NCI-H2029 treated with DMSO at 0.1 percent for 48 hours (cell line): ENCODE measurements at places on chromosomes 3 and 15.

- no peak for DNase-seq
Observed at GRCh38 chr15:83734487-83734886, 80.6 kb downstream of the ADAMTSL3 start.

DNA sequence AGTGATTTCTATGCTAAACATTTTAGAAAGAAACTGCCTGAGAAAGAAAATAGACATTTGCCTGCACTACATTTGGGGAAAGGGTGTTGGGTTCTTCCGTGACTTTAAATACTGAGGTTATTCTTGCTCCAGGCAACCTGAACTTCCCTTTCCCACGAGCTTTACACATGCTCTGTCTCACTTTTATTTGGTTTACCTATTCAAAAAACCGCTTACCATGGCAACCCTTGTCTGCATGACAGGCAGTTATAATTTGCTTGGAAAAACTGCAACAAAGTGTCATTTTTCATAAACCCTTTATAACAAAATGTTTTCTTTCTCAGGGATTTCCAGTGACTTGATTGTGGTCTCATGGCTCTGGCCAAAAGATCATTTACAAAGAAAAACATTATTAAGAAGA is 416.3 kb upstream of the MEIS2 start:
- no peak for DNase-seq

GRCh38 chr3:127053450-127053849 is 70.5 kb downstream of the PLXNA1 start:
- DNase-seq, result no peak

DNA sequence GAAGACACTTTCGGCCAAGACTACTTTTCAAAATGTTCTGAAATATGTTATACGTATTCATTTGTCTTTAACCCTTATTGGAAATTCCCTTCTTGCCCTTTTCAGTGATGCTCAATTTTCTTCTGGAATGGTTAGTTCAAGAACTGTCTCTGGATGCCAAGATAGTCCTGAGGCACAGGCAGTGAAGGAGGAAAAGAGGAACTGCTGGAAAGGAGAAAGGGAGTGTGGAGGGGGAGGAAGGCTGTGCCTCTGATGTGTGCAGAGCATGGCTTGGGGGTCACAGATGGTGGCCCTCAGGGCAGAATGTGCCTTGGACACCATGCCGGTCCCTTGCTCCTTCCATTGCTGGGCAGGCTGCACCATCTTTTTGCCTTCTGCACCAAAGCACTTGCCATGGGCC is 73.7 kb downstream of the CEP63 start:
- no peak for DNase-seq

DNA sequence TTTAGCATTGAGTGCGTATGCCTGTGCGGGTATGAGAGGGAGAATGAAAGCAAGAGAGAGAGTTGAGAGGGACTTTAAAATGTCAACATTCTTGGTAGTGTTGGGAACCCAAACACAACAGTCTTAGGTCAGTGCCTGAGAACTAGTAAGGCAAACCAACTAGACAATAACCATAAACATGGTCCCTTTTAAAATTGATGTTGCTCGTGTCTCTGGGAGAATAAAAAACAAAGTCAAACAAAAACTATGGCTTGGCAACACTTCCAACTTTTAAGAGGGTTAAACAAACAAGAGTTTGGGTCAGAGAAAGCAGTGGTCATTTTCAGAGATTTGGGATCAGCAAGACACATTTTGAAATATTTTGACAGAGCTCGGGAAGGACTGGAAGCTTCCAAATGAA is 146.7 kb upstream of the THBS1 start:
- no peak for DNase-seq

DNA sequence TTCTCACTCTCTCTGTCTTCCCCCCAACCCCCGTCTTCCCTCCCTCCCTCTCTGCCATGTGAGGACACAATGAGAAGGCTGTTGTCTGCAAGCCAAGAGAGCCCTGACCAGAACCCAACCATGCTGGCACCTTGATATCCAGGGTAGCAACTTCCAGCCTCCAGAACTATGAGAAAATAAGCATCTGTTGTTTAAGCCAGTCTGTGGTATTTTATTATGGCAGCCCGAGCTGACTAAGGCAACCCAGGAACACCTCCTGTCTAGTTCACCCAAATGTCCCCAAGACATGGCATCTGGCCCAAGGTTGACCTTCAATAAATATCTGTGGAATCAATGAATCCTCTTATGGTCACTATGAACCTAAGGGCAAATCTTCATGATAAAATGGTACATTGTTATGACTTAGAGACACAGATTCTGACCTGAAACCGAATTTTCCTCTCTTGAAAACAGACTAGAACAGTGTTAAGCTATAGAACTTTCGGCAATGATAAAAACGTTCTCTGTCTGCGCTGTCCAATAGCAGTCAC is 26.5 kb downstream of the RFTN1 start:
- no peak for DNase-seq

GRCh38 chr15:72790302-72790910 is 6.8 kb upstream of the ADPGK start:
- no peak for DNase-seq

DNA sequence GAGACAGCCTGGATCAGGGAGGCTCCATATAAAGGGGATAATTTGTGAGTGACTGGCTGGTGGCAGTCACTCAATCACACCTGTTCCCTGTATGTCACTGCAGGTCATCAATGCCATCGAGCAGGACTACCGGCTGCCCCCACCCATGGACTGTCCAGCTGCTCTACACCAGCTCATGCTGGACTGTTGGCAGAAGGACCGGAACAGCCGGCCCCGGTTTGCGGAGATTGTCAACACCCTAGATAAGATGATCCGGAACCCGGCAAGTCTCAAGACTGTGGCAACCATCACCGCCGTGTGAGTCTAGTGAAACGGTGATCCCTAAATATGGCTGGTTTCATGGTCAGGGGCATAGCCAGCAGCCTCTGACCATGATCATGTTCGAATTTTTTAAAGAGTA is 453.2 kb downstream of the EPHB1 start:
- no peak for DNase-seq

- DNase-seq, result no peak
Observed at GRCh38 chr3:172716476-172716875, 5.6 kb upstream of the NCEH1 start.

DNA sequence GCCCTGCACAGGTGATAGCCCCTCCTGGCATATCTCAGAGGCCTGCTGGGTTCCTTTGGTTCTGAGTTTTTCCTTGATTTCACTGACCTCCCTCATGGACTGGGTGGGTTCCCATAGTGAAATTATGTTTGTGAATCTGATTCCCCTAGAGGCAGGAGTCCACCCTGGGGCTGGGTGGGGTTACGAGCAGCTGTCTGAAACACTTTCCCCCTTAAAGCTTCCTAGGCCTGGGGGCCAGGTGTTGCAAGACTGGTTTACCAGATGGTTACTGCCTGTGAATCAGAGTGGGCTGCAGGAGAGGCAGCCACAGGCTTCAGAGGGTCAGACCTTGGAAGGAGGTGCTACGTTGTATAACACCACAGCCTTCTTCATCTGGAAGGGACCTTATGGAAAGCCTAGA is 34.3 kb downstream of the IL20RB start:
- no peak for DNase-seq

DNA sequence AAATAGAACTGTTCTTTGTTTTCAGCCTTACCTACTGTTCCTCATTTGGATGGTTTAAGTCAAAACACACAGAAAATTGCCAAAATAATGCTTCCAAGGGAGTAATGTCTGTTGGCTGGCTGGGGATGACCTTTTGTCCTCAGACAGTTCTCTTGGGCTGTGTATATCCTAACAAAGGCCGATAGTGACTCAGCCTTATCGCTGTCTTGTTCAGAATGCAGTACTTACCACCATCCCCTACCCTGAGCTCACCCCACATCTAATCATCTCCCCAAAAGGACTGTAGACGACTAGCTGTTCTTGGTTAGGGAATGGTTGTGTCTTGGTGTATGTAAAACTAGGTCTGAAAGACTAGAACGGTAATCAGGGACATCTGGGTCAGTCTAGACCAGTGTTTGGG is 35.0 kb downstream of the RAB11A start:
- DNase-seq, result no peak

DNA sequence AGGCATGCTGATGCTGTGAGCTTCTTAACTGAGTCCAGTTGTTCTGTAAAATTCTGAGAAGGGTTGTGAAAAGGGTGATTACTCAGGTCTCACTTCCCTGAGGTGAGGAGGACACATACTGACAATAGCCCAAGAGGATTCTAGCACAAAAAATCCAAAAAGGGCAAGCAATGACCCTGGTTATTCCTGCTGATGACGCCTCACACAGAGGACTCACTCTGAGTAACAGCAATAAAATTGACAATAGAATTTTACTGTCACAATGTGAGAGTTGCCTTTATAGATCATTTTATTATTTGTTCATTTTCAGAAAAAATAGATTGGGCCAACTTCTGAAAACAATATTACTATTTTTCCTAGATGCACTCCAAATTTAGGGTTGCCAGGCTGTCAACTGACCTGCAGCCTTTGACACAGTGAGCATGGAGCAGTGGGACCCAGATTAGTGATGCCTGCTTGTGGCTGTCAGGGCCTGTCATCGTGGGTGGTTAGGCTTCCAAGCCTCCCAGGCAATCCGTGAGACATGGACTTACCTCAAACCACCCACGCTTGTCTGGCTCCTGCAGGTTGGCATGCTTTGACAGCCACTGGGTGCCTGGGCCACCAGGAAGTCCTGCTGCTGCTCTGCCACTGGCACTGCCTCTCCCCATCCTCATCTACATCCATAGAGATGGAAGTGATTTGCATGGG is 396.0 kb upstream of the THBS1 start:
- no peak for DNase-seq

DNA sequence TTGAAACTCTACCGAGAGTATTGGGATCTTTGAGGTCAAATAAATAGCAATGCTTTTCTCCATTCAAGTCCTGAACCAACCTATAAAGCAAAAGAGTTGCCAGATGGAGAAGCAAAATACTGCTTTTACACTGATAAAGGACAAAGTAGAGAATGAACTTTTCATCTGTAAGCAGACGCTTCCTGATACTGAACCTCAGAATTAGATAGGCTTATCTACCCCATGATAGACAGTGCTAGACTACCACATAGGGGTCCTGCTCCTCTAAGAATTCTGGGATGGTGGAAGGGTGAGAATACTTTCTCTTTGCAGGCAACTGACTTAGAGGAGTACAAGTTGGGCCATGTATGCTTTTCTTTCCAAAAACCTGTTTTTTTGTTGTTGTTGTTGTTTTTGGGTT is 9.5 kb downstream of the SAXO2 start:
- no peak for DNase-seq

DNA sequence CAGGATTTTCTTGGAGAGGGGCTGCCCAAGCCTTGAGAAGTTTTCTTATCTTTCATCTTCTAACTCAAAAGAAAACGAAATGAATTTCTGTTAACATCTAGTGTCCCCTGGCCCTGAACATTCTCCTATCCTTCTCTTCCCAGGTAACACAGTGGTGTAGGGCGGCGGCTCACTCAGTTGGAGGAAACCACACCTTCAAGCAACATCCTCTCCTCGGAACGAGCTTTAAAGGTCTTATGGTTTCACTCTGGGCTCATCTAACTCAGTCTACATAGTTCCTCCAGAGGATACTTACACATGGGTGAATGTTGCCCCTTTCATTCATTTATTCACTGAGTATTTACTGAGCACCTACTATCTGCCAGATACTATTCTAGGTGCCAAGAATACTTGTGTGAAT is 31.0 kb upstream of the KLHL6 start:
- DNase-seq, result no peak

DNA sequence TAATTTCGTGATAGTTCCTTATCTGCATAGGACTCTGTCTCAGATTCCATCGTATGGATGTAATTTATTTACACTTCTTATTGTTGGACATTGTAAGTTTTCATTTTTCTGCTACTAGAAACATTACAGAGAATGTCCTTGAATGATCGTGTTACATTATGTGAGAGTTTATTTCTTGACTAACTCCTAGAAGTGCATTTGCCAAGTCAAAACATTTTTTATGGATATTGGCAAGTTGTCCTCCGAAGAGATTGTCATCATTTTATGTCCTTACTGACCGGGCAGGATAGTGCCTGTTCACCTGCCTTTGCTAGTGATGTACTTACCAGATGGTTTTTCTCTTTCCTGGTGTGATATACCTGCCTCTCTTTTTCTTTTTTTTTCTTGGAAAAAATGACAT is 13.4 kb downstream of the ASB7 start:
- no peak for DNase-seq

DNA sequence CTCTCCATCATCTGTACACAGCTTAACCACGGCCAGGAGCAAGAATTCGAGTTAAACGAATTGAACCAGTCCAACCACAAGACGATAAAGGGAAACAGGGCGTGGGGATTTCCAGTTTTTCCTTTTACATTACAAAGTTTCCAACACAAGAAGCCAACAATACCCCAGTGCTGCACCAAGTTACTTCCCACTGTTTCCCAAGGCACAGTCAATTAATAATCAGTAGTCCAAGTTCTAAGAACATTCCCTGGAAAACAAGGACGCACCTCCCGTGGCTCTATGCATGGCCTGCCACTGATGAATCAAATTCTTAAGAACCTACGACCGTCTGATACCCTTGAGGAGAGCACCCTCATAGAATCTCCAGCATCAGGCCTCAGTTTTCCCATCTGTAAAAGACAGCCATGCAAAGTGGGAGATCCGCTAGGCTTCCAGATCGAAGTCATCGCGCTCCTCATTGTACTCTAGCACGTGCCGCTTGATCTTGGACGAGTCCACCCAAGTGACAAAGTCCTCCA is 774 bp downstream of the IMP3 start:
- no peak for DNase-seq

DNA sequence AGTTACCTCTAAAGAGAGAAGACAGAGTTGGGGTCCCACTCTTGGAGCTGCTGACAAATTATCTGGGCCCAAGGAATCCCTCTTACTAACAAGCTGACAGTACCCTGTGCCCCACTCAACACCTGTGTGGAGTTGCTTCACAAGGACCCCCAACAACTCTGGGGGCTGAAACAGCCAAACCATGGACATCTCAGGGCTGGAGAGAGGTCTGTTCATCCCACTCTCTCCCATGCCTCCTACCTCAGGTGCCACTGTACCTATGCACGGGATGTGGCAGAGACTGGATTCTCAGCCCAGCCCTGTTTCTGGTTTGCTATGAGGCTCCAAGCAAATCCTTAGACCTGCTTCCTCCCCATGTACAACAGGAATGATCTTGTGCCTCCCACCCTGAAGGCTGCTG is 101.7 kb downstream of the ETFA start:
- no peak for DNase-seq

DNA sequence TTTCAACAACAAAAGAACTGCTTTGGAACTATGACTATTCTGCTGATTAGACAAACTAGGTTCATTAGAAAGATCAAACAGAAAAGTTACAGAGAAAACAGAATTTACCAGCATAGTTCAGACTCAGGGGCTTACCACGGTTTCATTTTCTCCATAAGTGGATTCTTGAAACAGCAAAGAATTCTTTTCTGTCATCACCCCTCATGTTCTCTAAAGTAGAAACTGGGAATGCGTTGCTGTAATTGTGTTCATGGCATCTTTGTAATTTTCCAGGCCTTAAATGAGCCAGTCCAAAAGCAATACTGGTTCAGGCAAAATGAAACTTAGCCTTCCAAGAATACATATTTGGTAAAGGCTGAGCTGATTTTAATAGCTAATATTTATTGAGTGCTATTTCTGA is 287.8 kb downstream of the CHL1 start:
- DNase-seq, result no peak
